Trophoblast cell (in vitro differentiated cells and primary cell): ENCODE measurements at places on chromosomes 2 and 18.

- no peaks in the 10 kb centered on the region for H3K36me3 ChIP-seq
- H3K4me1 ChIP-seq: no peaks in the 10 kb centered on the region
- no peaks in the 10 kb centered on the region for H3K27me3 ChIP-seq
- no peak for DNase-seq
These were observed 53.5 kb upstream of the MAPK4 start for GRCh38 chr18:50506362-50506761.

DNA sequence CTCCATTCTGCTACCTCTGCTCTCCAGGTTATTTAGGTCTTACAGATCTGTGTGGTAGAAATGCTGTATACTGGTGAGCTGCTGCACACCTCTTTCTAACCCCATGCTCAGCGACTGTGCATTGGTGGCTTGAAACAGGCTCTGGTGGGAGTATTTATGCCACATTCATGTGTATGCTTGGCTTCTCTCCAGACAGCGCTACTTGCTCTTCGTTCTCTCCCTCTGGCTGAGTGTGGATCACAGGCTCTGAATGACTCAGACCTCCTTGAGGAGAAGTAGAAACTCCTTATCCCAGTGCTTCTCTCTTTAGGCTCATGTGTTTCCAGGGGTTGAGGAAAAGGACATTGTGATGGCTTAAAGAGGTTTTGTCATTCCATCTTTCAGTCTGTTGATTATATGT lies 54.9 kb downstream of the FHOD3 start:
- H3K27ac ChIP-seq: no peak overlapping the region
- no peak overlapping the region for H3K4me3 ChIP-seq
- no peak for DNase-seq
- H3K4me1 ChIP-seq: peaks cover 20% of the 10 kb centered on the region
- H3K36me3 ChIP-seq: peaks cover 2% of the 10 kb centered on the region

- peak; percentile 22 for DNase-seq
- H3K27me3 ChIP-seq: no peaks in the 10 kb centered on the region
- H3K4me3 ChIP-seq: no peak overlapping the region
- H3K27ac ChIP-seq: no peak overlapping the region
These were observed 7.6 kb upstream of the GAREM1 start for GRCh38 chr18:32478317-32478716.

GRCh38 chr2:73283545-73284295 lies 558 bp downstream of the FBXO41 start:
- peaks cover 6% of the 10 kb centered on the region for H3K4me1 ChIP-seq
- peaks cover 13% of the 10 kb centered on the region for H3K27me3 ChIP-seq
- DNase-seq: no peak
- H3K27ac ChIP-seq: no peak overlapping the region
- H3K4me3 ChIP-seq: peak overlapping the region; percentile 63
- no peaks in the 10 kb centered on the region for H3K36me3 ChIP-seq

DNA sequence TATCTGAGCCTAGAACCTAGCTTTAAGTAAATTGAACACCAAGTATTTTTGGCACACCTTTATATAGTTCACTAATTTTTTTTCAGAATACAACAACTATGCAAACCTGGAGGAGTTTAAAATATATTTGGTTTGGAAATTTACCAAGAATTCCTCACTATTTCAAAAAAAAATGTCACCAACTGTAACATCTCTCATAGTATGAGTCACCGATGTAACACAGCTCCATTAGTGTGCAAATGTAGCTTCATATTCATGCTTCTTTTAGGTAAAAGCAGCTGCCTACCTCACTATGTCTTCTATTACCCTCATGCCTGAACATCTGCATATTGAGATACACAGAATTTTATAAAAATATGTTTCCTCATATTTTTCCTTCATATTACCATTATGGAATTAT lies 80.5 kb downstream of the NRXN1 start:
- no peak overlapping the region for H3K27ac ChIP-seq
- no peaks in the 10 kb centered on the region for H3K27me3 ChIP-seq
- no peaks in the 10 kb centered on the region for H3K4me1 ChIP-seq
